ENCODE measurements at places on chromosomes 2 and 18.

- DNase-seq = no peak
Observed at GRCh38 chr18:44851856-44852621, 171.4 kb downstream of the SETBP1 start.

- no peak for DNase-seq
Observed at GRCh38 chr18:35620765-35621164, 39.2 kb downstream of the GALNT1 start.

DNA sequence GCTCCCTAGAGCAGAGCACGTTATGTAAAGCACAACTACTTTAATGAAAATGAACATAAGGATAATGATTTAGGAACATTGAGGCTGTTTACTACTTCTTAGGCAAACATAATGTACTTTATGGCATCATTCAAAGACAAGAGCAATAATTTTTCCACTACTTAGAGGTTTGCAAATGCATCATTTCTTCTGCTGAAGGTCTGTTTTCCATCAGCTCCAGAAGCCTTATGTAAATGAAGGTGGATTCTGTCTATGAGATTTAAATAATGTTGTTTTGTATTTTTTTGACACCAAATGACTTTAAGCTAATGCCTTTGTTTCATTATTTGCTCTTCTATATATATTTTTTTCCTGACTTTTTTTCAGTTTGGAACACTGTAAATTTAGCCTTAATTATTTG, 28.1 kb downstream of the MREG start:
- DNase-seq = no peak

- DNase-seq = no peak
Observed at GRCh38 chr2:54479424-54479823, 23.3 kb downstream of the SPTBN1 start.

DNA sequence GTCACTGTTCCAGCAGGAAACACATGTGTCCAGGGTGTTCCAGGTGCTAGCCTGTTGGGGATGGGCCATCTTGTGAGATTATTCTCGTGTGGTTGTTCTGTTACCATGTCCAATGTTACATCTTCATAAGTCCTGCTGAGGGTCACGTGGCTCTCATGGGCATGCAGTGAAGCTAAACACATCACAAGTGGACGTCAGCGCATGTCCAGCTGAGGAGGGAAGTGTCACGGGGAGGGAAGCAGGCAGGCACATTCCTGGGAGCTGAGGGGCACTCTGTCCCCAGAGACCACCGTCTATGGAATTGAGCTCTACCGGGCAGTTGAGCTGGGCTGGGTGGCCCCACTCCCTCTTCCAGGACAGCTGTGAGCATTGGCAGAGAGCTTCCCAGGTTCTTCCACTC, 155.3 kb upstream of the TWIST2 start:
- DNase-seq = no peak

DNA sequence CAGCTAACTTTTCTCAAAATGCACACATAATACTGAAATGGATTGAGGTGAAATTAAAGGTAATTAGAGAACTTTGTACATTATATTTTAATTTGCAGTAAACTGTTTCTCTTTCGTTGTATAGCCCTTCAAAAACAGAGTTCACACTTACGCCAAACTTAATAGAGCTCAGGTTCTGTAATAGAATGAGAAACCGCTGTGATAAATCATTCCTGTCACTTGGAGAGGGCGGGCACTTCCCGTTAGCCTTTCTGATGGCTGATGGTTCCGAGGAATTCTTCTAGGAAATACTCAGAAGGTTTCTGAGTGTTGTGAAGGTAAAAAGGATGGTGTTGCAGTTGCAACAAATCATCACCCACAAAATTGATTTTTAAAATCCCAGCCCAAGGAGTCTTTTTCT, 155.8 kb upstream of the ALKAL2 start:
- no peak for DNase-seq
